ENCODE measurements at places on chromosomes 2 and 18. TPM values are rescaled to one million over a fixed set of nuclear protein-coding genes. Genes with fewer than 3 reads are reported as not detected.

- H3K36me3 ChIP-seq: peaks cover 11% of the 10 kb centered on the region
- peaks cover 71% of the 10 kb centered on the region for H3K4me1 ChIP-seq
- H3K27me3 ChIP-seq: no peaks in the 10 kb centered on the region
- DNase-seq: no peak
These were observed 86.0 kb downstream of the STPG4 start for GRCh38 chr2:47068981-47069627.

- no peak overlapping the region for H3K27ac ChIP-seq
- H3K4me1 ChIP-seq: peaks cover 16% of the 10 kb centered on the region
- no peak overlapping the region for H3K4me3 ChIP-seq
- DNase-seq: no peak
- no peaks in the 10 kb centered on the region for H3K27me3 ChIP-seq
These were observed 198.1 kb upstream of the FBXO11 start for GRCh38 chr2:48104418-48104817.

Gene REG3G
- not detected for polyA plus RNA-seq

Gene CPO
- 0.20 TPM for polyA plus RNA-seq

Gene TPO
- polyA plus RNA-seq: not detected

All from GM23248 (cell line).